Esophagus (tissue), 2 donors: ENCODE measurements at places on chromosomes 7 and 10. TPM values are rescaled to one million over a fixed set of nuclear protein-coding genes. Genes with fewer than 3 reads are reported as not detected.

The CPED1 gene
- 0.29 TPM for polyA plus RNA-seq

The GDF2 gene
- polyA plus RNA-seq, result not detected

The IKZF1 gene
- polyA plus RNA-seq, result 1.1 TPM

The HOXA4 gene
- 7.6 TPM for polyA plus RNA-seq

The KCNH2 gene
- polyA plus RNA-seq, result 0.88 TPM

The ACTL6B gene
- polyA plus RNA-seq, result not detected

The CPA2 gene
- polyA plus RNA-seq, result 0.14 TPM

The EN2 gene
- 0.01 TPM for polyA plus RNA-seq

The STEAP2 gene
- 2.1 TPM for polyA plus RNA-seq

The SPDYE16 gene
- 0.08 TPM for polyA plus RNA-seq
